Neural cell (in vitro differentiated cells): ENCODE measurements at places on chromosomes 16 and 17. TPM values are rescaled to one million over a fixed set of nuclear protein-coding genes. Genes with fewer than 3 reads are reported as not detected.

Gene ITGB4
- polyA plus RNA-seq = not detected in 2 replicates

Gene SF3B3
- 88.2 and 90.0 TPM in 2 replicates for polyA plus RNA-seq

Gene TUFM
- 144 and 157 TPM in 2 replicates for polyA plus RNA-seq

Gene TP53TG3
- polyA plus RNA-seq = not detected in 2 replicates

Gene HOXB5
- not detected in 2 replicates for polyA plus RNA-seq

Gene PRAC2
- not detected in 2 replicates for polyA plus RNA-seq

Gene KPNB1
- polyA plus RNA-seq = 80.2 and 117 TPM in 2 replicates
